ENCODE measurements at places on chromosomes 13 and 19. TPM values are rescaled to one million over a fixed set of nuclear protein-coding genes. Genes with fewer than 3 reads are reported as not detected.

GRCh38 chr13:60571571-60571970, 174.6 kb downstream of the TDRD3 start:
- no peak overlapping the region for H3K27ac ChIP-seq
- no peaks in the 10 kb centered on the region for H3K4me1 ChIP-seq
- H3K36me3 ChIP-seq, result peaks cover 25% of the 10 kb centered on the region
- H3K27me3 ChIP-seq, result no peaks in the 10 kb centered on the region

RAB3A gene
- 5.6 TPM for total RNA-seq

DNA sequence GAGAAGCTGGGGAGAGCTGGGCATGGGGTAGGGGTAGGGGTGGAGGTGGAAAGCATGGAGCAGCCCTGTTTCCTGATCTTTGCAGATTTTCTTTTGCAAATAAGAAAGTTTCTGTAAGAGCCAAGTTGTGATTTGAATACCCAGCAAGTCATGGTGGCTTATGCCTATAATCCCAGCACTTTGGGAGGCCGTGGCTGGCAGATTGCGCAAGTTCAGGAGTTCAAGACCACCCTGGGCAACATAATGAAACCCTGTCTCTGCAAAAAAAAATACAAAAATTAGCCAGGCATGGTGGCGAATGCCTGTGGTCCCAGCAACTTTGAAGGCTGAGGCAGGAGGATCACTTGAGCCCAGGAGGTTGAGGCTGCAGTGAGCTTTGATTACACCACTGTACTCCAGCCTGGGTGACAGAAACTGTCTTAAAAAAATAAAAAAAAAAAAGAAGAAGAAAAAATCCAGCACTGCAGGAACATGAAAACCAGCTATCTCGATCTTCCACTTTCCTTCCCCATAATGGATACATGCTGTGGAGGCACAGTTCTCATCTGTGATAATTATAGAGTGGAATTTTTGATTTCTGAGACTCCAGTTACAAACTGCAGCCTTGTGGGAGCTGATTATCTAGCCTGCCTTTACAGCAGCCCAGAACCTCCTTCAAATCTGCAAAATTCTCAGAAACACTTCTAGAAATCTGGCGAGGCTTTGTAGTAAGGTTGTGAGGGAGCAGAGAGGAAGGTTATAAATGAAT, 12.1 kb upstream of the TEX26 start:
- no peak for DNase-seq
- H3K4me1 ChIP-seq, result peaks cover under 1% of the 10 kb centered on the region
- no peaks in the 10 kb centered on the region for H3K36me3 ChIP-seq
- H3K27me3 ChIP-seq, result peaks cover 23% of the 10 kb centered on the region
- H3K27ac ChIP-seq, result no peak overlapping the region

SIGLEC9 gene
- 0.58 TPM for total RNA-seq

CYP2A7 gene
- not detected for total RNA-seq

DNA sequence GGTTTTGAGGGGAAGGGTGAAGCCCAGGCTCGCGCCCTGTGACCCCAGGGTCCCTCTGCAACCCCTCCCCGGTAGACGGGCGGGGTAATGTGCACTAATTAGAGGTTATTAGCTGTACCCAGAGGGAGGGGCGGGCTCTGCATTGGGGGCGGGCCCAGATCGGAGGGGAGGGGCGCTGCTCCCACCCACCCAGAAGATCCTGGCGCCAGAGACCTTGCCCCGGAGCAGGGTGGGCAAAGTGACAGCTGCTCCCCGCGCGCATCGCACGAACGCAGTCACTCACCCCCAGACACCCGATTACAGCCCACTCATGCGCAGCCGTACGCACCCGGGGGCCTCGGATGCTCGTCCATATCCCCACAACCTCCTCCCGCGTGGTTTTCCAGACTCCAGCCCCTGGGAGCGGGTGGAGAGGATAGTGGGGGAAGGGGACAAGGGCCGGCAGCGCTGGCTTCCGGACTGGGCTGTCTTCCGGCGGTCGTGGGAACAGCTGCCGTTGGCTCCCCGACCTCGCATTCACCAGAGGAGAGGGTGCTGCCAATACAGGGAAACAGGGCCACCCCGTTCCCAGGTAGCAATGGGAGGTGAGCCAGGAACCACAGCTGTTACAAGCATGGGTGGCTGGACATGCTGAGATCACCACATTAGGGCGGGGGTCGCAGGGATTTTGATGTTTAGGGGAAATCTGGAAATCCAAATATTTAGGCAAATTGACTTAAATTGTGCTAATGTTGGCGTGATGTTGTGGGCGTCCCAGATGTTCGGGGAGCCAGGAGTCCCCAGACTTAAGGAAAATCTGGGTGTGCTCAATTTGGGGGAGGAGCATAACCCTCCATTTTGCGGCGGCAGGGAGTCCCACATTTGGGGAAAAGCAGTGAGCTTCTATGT, 2.9 kb upstream of the HOOK2 start:
- H3K4me3 ChIP-seq, result peak overlapping the region; percentile 72
- DNase-seq, result peak; percentile 58
- H3K27ac ChIP-seq, result peak overlapping the region; percentile 85
- no peaks in the 10 kb centered on the region for H3K36me3 ChIP-seq

DNA sequence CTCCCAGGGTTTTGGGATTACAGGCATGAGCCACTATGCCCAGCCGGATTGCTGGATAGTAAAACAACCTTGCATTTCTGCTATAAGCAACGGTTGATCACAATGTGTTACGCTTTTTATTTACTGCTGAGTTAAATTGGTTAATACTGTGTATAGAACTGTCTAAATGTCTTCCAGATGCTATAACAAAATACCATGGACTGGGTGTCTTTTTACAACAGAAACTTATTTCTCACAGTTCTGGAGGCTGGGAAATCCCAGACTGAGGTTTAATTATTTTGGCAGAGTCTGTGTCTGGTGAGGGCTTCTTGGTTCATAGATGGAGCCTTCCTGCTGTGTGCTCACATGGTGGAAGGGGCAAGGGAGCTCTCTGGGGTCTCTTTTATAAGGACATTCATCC, 65.5 kb downstream of the ING1 start:
- peaks cover 15% of the 10 kb centered on the region for H3K27me3 ChIP-seq
- no peak overlapping the region for H3K27ac ChIP-seq
- no peak for DNase-seq
- H3K4me3 ChIP-seq, result no peak overlapping the region

DNA sequence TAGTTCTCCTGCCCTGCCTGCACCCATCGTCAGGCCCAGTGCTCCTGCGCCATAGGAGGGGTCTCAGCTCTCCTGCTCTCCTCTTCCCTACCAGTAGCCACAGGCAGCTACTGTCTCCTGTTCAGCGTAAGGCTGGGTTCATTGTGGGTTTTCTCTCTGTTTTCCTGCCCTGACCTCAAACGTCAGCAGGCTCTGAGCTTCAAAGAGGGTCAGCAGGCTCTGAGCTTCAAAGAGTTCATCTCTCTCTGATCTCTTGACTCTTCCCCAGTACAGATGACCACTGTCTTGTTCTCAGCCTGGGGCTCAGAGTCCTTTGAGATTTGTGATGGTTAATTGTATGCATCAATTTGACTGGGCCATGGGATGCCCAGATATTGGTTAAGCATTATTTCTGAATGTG, 4.6 kb upstream of the CPB2 start:
- H3K27me3 ChIP-seq, result peaks cover 32% of the 10 kb centered on the region
- no peak overlapping the region for H3K27ac ChIP-seq

FBL gene
- total RNA-seq, result 385 TPM

DNA sequence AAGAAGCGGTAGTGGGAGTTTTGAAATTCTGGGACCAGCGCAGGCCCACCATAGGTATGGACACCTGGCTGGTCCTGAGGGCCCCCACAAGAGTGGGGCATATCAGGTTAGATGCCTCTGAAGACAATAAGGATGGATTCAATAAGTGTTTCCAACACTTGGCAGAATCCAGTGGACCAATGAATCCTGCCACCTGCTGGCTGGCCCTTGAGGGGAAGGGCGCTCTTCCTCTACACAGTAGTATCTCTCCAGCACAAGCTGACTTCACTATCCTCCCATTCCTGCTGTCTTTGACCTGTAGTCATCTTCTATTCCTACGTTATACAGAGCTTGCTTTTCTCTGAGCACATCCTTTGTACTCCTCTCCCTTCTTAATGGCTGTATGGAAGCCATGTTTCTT, 199.7 kb upstream of the TSHZ3 start:
- DNase-seq, result no peak
- H3K4me3 ChIP-seq, result no peak overlapping the region
- no peaks in the 10 kb centered on the region for H3K36me3 ChIP-seq
- no peak overlapping the region for H3K27ac ChIP-seq
- no peaks in the 10 kb centered on the region for H3K27me3 ChIP-seq

DNA sequence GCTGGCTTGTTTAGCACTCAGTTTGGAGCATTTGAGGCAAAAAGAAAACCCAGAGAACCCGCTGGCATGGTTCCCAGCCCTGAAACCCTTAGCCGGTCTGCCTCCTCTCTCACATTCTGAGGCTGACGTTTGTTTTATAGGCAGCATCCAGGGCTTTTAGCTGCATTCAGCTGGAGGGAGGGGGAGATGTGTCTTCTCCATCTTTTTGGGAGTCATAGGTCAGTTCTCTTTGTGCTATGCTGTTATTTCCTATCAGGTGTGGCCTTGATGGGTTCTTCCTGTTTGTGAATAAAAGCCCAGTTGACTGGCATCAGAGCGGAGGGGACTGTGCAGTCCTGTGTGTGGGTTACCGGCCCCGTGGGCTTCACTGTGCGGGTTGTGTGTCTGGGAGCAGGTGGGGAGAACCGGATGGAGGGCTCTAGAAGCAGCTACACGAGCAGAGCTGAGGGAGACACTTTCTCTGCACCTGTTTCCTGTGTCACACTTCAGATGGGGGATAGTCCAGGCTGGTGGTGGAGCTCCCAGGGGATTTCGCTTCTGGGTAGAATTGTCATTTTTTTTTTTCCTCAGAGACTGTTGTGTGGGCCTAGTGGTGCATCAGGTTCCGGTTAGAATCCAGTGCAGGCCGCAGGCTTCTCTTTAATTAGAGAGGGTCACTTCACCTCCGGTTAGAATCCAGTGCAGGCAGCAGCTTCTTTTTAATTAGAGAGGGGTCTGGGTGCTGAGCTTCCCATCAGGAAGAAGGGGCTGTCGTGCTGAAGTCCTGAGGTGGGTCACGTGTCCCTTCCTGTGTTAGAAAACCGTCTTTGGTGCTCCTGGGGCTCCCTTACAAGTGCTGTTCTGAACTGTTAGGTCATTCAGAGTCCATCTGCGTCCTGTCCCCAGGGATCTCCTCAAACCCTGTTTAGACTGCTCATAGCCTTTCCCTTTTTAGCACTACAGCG, 69.6 kb downstream of the ARHGEF7 start:
- peaks cover 65% of the 10 kb centered on the region for H3K36me3 ChIP-seq
- H3K4me3 ChIP-seq, result peak overlapping the region; percentile 58
- no peaks in the 10 kb centered on the region for H3K27me3 ChIP-seq
- peak; percentile 71 for DNase-seq
- H3K4me1 ChIP-seq, result peaks cover 92% of the 10 kb centered on the region
- H3K27ac ChIP-seq, result peak overlapping the region; percentile 88

- peaks cover under 1% of the 10 kb centered on the region for H3K27me3 ChIP-seq
- H3K36me3 ChIP-seq, result no peaks in the 10 kb centered on the region
- no peak overlapping the region for H3K27ac ChIP-seq
- no peaks in the 10 kb centered on the region for H3K4me1 ChIP-seq
These were observed 21.0 kb upstream of the CBY2 start for GRCh38 chr13:45681113-45681512.

- no peak for DNase-seq
- H3K27ac ChIP-seq, result no peak overlapping the region
- H3K27me3 ChIP-seq, result no peaks in the 10 kb centered on the region
- peaks cover 52% of the 10 kb centered on the region for H3K4me1 ChIP-seq
- H3K36me3 ChIP-seq, result peaks cover 36% of the 10 kb centered on the region
These were observed 6.3 kb downstream of the SLC7A1 start for GRCh38 chr13:29589234-29589633.

DNA sequence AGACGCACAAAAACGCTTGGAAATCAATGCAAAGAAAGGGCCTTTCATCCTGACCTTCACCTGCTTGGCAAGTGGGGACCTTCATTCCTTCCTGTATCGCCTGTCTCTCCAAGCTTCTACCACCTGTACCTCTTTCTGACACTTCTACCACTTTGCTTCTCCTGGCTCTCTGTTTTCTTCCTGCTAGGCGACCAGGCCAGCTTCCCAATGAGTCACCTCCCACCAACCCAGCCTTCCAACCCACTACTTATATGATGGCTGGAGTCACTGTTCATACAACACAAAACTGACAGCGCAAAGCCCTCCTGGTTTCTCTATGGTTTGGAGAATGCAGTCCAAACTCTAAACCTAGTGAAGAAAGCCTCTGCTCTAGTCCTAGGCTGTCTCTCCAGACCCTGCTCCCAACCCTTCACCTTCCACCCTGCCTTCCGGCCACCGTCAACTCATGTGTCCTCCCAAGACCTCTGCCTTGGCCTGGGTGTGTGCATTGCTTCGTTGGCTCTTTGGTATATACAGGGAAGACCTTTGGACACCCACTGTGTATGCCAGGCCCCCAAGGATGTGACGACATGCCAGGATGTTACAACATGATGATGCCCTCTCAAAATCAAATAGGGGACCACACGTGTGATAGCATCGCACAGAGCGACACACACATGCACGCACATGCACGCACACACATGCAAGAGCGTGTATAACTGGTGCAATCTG, 148.5 kb downstream of the STK24 start:
- no peaks in the 10 kb centered on the region for H3K4me1 ChIP-seq
- no peak overlapping the region for H3K4me3 ChIP-seq
- H3K27ac ChIP-seq, result no peak overlapping the region
- H3K36me3 ChIP-seq, result no peaks in the 10 kb centered on the region
- DNase-seq, result no peak
- H3K27me3 ChIP-seq, result peaks cover 3% of the 10 kb centered on the region

DNA sequence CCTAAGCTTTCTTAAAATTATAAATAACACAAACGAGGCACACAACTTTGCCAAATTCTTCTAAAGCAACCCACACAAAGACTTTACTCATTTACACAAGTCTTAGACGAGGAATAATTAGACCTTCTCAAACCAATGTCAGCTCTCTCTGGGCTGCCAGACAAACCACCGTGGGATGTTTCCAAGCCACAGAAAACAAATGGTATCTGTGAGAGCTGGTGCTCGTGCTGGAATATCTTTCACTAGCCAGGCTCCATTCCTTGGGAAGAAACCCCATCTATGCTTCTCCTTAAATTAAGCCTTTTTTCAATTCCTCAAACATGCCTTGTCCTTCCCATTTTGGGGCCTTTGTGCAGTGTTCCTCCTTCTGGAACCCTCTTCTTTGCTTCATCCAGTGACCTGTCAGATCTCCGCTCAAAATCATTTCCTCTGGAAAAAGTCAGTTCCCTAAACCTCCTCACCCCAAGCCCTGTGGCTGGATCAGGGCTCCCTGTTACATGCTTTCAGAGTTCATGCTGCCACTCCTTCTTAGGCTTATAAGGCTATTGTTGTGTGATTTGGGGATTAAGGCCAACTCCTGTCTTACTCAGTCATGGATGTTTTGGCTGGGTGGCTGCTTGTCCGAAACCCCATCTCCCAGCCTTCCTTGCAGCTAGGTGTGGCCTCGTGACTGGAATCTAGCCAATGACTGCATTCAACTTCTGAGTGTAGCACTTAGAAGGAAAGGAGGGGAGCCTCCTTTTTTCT, 64.2 kb upstream of the GTF2F2 start:
- no peak overlapping the region for H3K4me3 ChIP-seq
- H3K36me3 ChIP-seq, result no peaks in the 10 kb centered on the region
- DNase-seq, result no peak

- no peaks in the 10 kb centered on the region for H3K36me3 ChIP-seq
- H3K27me3 ChIP-seq, result peaks cover 13% of the 10 kb centered on the region
- H3K4me3 ChIP-seq, result no peak overlapping the region
- peak; percentile 44 for DNase-seq
These were observed 8.5 kb upstream of the CEACAM7 start for GRCh38 chr19:41696402-41697197.

- H3K4me3 ChIP-seq, result no peak overlapping the region
- no peaks in the 10 kb centered on the region for H3K27me3 ChIP-seq
- no peaks in the 10 kb centered on the region for H3K4me1 ChIP-seq
- H3K27ac ChIP-seq, result no peak overlapping the region
These were observed 1320.1 kb upstream of the MIR17HG start for GRCh38 chr13:90027409-90027808.
